ENCODE measurements at places on chromosomes 7 and 10.

- H3K4me3 ChIP-seq = no peak overlapping the region
- DNase-seq = peak; percentile 18
- H3K4me1 ChIP-seq = no peaks in the 10 kb centered on the region
- H3K27ac ChIP-seq = no peak overlapping the region
- H3K27me3 ChIP-seq = no peaks in the 10 kb centered on the region
These were observed 39.2 kb upstream of the GSAP start for GRCh38 chr7:77455321-77455720.

DNA sequence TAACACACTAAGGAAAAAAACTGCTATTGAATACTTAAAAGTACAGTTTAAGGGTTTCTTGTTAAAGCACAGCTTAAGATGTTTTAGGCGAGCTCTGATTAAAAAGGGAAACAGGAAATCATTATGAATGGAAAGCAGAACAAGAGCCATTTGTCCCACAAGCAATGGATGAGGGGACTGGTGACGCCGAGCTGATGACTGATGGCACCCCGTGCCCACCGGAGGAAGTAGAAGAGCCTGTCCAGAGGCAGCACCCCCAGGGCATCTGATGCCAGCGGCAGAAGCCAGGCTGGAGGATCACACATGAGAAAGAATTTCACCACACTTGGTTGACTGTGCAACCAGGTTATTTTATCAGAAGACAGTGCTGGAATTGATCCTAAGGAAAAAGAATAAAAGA, 15.0 kb upstream of the INSIG1 start:
- H3K27ac ChIP-seq = no peak overlapping the region
- peak; percentile 40 for DNase-seq
- H3K4me3 ChIP-seq = no peak overlapping the region
- no peaks in the 10 kb centered on the region for H3K4me1 ChIP-seq

DNA sequence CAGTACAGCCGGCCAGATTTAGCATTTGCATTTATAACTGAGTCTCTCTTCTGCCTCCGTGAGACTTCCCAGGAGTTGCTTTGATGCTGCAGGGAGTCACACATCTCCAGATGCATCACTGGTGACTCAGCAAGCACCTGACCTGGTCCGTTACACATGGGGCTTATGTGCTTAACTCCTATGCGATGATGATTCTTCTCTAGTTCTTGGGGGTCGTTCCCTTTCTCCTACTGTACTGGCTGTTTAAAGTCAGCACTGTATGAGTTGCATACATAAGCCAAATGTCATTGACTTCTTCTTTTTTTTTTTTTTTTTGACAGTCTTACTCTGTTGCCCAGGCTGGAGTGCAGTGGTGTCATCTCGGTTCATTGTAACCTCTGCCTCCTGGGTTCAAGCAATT, 13.0 kb upstream of the AKR1E2 start:
- H3K36me3 ChIP-seq = no peaks in the 10 kb centered on the region

- no peaks in the 10 kb centered on the region for H3K27me3 ChIP-seq
- H3K36me3 ChIP-seq = no peaks in the 10 kb centered on the region
These were observed 92.5 kb upstream of the INHBA start for GRCh38 chr7:41795276-41795833.

DNA sequence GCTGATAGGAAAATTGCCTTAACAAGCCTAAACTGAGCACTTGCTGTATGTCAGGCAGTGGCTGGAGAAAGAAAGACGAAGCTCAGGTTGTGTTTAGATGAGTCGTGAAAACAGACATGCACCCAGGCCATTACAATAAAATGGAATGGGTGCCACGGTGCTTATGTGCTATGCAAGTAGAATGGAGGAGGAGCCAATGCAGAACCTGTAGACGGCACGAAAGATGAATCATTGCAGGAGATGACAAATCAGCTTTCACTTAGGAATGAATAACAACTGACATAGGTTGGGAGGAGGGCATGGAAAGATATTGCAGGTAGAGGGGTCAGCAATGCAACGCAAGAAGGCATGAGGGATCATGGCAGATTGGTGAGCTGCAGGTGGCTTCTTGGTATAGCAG, 61.2 kb upstream of the ARHGAP21 start:
- no peaks in the 10 kb centered on the region for H3K36me3 ChIP-seq
- no peaks in the 10 kb centered on the region for H3K27me3 ChIP-seq
- no peaks in the 10 kb centered on the region for H3K4me1 ChIP-seq
- no peak for DNase-seq
- no peak overlapping the region for H3K4me3 ChIP-seq

GRCh38 chr7:29483219-29484104, 80.2 kb upstream of the PRR15 start:
- no peak overlapping the region for H3K4me3 ChIP-seq
- H3K36me3 ChIP-seq = no peaks in the 10 kb centered on the region
- no peak for DNase-seq
- no peak overlapping the region for H3K27ac ChIP-seq
- H3K4me1 ChIP-seq = no peaks in the 10 kb centered on the region

DNA sequence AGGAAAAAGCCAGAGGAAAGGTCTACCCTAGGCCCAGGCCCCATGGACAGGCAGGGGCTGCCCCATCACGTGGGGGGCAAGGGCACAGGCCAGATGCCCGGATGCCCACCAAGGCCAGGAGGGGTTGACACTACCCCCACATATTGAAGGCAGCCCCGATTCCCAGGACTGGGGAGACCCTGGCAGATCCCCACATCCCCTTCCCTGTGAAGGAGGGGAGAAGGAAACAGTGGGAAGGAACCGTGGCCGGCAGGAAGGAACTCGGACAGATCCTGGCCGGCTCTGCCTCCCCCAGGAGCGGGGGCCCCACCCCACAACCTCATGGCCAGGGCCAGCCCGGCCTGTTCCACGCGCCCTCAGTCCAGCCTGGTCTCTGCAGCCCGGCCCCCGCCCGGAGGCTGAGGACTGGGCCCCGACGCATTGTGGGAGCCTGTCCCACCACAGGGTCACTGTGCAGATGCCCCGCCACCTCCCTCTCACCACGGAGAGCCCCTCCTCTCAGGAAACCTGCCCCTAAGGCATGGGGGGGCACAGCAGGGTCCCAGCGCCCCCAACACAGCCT, 41.3 kb downstream of the PAPOLB start:
- peak overlapping the region; percentile 58 for H3K27ac ChIP-seq
- H3K4me3 ChIP-seq = no peak overlapping the region
- no peaks in the 10 kb centered on the region for H3K36me3 ChIP-seq
- DNase-seq = no peak

DNA sequence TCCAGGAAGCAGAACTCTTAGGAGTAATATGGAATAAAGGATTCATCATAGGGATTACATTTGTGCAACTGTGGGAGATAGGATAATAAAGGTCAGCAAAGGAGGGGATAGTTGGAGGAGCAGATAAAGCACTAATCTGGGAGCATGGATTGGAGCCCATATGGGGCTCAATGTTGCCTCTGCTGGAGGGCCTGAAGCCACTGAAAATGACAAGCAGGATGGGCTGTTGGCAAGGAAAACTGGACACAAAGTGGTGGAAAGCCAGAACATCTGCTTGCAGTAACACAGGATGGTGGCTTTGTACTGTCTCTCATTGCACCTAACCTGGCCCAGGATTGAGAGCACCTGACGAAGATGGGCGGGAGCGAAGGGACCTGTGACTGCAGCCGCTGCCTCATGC, 15.0 kb upstream of the COMMD3 start:
- H3K4me3 ChIP-seq = no peak overlapping the region
- H3K36me3 ChIP-seq = no peaks in the 10 kb centered on the region
- no peaks in the 10 kb centered on the region for H3K4me1 ChIP-seq
- DNase-seq = no peak
- no peak overlapping the region for H3K27ac ChIP-seq

- H3K4me3 ChIP-seq = no peak overlapping the region
- H3K36me3 ChIP-seq = no peaks in the 10 kb centered on the region
- H3K4me1 ChIP-seq = no peaks in the 10 kb centered on the region
These were observed 1.7 kb downstream of the PDE1C start for GRCh38 chr7:32068411-32069101.

GRCh38 chr7:51310131-51310583, 6.5 kb downstream of the COBL start:
- H3K27ac ChIP-seq = peak overlapping the region; percentile 27
- peaks cover 38% of the 10 kb centered on the region for H3K4me1 ChIP-seq
- DNase-seq = no peak
- no peaks in the 10 kb centered on the region for H3K27me3 ChIP-seq
- H3K36me3 ChIP-seq = no peaks in the 10 kb centered on the region

DNA sequence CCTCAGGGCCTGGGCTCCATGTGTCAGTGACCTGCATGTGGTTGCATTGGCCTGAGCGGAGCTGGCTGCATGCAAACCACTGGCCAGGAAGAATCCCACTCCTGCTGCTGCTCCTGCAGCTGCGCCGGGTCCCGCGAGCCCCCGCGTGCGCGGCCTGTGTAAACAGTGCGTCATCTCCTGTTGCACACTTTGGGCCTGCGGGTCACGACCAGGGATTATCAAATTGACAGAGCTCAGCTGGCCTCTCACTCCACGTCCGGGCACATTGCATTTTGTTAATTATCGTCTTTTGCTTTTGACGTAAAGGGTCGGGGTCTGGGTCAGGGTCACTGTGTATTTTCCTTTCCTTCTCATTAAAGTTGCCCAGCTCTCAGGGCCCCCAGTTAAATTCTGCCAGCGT, 132.6 kb downstream of the RGS10 start:
- H3K27ac ChIP-seq = peak overlapping the region; percentile 72
- no peak overlapping the region for H3K4me3 ChIP-seq
- H3K4me1 ChIP-seq = peaks cover 11% of the 10 kb centered on the region

DNA sequence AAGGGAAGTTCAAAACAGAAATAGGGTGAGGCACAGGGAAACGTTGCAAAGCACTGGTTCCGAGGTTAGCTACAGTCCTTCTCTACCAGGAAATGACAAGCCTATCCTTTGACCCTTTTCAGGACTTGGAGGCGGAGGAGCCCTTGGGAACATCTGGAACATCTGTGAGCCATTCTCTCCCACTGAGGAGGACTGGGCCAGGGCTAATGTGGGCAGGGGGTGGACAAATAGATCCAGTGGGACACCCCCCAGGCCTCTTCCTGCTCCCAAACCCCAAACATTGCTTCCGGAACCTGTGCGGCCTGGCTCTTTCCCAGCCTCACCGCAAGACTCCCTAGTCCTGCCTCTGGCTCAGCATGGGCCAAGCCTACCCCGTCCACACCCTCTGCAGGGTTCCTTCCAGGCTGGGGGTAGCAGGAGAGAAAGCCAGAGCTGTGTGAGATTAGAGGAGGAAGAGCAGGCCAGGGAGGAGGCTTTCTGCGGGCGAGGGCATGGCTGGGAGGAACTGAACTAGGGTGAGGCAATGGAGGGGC, 36.5 kb downstream of the GHRHR start:
- no peaks in the 10 kb centered on the region for H3K4me1 ChIP-seq
- no peak for DNase-seq
- no peak overlapping the region for H3K27ac ChIP-seq

- H3K4me1 ChIP-seq = peaks cover 19% of the 10 kb centered on the region
- DNase-seq = no peak
- no peaks in the 10 kb centered on the region for H3K27me3 ChIP-seq
- H3K27ac ChIP-seq = no peak overlapping the region
These were observed 89.1 kb downstream of the STRA8 start for GRCh38 chr7:135322571-135323340.

DNA sequence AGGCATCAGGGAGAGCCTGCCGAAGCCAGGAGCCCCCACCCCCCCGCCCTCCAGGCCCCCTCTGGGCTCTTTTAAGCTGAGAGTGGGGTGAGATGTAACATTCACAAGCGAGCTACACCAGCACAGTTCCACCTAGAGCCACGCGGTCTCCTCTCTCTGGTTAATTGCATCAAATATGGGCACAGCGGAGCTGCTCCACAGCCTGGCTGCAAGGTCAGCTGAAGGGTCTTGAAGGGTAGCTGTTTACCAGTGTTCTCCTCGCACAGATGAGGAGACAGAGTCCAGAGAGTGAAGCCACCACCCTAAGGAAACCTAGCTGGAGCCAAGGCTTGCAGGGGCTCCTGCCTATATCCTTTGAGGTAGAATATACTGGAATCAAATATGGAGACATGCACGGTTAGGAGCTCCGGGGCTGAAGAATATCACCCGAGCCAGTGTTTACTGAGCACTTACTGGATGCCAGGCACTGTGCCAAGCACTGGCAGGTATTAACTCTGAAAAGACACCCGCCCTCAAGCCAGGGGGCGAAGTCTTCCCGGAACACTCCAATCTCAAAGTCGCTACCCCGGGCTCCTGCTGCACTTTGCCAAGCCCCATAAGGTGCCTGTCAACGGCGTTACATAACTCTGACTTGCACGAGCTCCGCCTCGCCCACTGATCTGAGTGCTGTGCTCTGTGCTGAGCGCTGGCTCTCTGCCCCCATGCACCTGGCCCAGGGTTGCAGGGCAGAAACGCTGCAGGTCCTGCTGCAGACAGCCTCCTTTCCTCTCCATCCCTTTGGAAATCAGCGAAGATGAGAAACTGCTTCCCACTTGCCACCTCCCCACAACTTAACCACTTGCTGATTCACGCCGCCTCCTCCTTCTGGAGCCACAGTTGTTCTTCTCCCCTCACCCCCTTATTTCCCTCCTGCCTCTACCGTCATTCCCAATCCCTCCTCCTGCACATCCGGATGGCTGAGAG, 5.4 kb downstream of the CHST15 start:
- H3K4me3 ChIP-seq = no peak overlapping the region
- H3K27me3 ChIP-seq = no peaks in the 10 kb centered on the region
- H3K4me1 ChIP-seq = peaks cover 55% of the 10 kb centered on the region
- peak overlapping the region; percentile 79 for H3K27ac ChIP-seq

DNA sequence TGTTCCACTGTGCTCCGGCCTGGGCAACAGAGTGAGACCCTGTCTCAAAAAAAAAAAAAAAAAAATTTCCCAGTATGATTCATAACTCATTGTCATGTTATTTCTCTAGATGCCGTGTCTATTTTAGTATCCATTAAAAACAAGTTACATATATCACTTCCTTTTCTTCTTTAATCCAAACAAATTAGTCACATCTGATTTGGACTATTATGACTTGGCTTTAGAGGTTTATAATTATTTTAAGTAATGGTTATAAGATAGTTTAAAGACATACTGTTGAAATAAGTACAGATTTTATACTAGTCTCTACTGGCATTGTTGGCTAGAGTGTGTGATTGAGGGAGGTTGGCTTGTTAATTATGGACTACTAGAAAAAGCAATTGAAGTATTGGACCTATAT, 53.3 kb downstream of the ZMYND11 start:
- H3K27ac ChIP-seq = no peak overlapping the region
- H3K27me3 ChIP-seq = no peaks in the 10 kb centered on the region

- H3K4me3 ChIP-seq = no peak overlapping the region
- no peak overlapping the region for H3K27ac ChIP-seq
- no peak for DNase-seq
- no peaks in the 10 kb centered on the region for H3K36me3 ChIP-seq
- H3K27me3 ChIP-seq = no peaks in the 10 kb centered on the region
These were observed 45.4 kb downstream of the TMEM229A start for GRCh38 chr7:123987445-123987844.
